NCI-H1092 (cell line): ENCODE measurements at places on chromosomes 11 and 22.

DNA sequence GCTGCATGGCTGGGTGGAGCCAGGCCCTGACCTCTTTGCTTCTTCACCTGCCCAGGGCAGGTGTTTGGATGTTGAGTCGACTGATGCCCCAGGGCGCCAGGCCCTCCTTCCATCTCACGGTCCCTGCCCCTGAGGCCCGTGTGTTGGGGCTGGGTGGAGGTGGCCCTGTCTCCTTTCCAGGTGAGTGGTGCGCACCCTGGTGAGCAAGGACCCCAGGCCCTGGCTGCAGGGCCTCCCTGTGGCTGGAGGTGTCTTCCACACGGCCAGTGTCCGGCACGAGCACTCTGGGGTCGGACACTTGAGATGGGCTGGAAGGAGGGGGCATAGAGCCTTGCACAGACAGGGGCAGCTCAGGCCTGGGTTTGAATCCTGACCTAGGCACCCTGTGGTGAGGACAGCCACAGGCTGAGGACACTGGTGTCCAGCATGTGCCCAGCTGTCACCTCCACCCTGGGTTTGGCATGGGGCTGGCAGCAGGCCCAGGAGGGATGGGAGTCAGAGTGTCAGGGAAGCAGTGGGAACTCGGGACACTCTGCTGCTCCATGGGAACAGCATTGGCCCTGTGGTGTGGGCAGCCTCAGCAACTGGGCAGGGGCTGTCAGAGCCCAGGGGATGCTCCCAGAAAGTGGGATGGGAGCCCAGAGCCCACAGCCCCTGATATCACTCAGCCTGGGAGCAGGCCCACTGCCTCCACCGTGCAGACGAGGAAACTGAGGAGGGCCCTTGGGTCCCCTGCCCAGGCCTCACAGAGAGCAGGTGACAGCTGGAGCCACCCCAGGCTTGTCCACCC is 37.1 kb upstream of the CCDC188 start:
- DNase-seq = no peak

GRCh38 chr11:103326070-103326794 is 217.0 kb downstream of the DYNC2H1 start:
- peak; percentile 44 for DNase-seq

- peak; percentile 40 for DNase-seq
These were observed 2.9 kb upstream of the ARFGAP2 start for GRCh38 chr11:47179655-47179991.

GRCh38 chr11:64299847-64300648 is at the start of gene CATSPERZ:
Gene CATSPERZ, plus strand, starts transcription at chr11:64300358. Its CDS starts 53 bp downstream, at chr11:64300411.
- no peak for DNase-seq

DNA sequence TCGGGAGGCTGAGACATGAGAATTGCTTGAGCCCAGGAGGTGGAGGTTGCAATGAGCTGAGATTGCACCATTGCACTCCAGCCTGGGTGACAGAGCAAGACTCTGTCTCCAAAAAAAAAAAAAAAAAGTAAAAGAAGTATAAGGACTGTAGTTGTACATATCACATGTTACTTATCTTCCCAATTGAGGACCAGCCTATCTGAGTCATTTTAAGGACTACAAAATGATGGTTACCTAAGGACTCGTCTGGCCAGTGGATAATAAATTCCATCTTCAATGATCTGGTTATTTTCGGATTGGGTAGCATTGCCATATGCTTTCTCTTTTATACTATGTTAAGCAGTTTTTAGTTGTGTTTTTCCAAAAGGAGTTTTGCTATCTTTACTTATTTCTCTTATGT is 55.3 kb downstream of the PPFIA1 start:
- no peak for DNase-seq
